ENCODE measurements at places on chromosomes 12 and 14.

GRCh38 chr14:93039649-93040315, 75.9 kb downstream of the ITPK1 start:
- ATAC-seq: no peak

DNA sequence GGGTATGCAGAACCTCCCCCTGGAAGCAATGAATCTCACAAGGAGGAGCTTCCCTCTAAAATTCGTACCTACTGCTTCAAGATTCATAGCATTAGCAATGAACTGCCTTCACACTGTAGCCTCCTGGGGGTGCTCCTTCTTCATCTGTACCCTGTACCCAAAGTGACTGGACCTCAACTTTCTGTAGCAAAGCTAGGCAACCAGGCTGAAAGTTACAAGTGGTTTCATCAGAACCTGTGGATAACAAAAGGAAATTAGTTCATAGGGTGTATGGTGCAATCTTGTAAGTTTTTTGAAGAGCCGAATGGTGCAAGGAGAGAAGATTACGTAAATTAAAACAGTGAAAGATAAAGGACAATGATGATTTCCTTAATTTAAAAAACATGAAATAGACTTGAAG, 1541.7 kb upstream of the FLRT2 start:
- ATAC-seq: no peak

DNA sequence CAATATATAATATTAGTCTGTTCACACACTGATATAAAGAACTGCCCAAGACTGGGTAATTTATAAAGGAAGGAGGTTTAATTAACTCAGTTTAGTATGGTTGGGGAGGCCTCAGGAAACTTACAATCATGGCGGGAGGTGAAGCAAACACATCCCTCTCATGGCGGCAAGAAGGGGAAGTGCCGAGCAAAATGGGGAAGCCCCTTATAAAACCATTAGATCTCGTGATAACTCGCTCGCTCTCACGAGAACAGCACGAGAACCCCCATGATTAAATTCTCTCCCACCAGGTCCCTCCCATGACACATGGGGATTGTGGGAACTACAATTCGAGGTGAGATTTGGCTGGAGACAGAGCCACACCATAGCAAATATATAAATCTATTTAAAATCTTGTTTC, 269.8 kb downstream of the ATP23 start:
- ATAC-seq: no peak

DNA sequence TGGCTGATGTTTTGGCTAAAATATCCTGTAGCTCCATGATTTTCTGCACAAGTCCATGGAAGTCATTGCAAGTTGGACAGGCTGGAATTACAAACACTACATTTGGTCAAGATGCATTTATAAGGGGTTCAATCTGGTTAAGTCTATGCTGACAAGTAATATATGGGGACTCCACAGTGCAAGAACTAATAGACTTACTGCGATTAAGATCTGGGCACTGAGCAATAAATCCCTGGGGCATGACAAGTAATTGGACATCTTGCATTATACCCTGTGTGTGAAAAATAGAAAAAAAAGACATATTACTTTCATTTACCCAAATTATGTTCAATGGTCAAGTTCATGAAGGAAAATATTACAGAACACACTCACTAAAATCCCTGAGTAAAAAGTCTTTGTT, 99.1 kb downstream of the NELL2 start:
- no peak for ATAC-seq

GRCh38 chr14:33120341-33120740, 181.7 kb downstream of the NPAS3 start:
- no peak for ATAC-seq

DNA sequence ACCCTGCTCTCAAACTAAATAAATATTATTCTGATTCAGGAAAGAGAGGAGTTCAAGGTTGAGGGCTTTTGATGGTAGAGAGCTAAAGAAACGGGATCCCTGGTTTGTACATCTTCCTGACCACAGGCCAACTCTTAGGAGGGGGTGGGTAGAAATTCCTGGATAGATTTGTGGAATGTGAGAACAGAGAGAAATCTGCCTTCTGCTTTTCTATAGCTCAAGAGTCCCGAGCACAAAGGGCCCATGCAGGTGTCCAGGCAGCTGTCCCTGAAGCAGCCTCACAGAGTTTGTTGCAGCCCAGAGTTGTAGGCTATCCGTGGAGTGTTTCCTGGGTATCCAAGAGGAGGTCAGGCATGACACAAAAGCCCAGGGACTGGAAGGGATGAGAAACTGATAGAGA, 198.6 kb downstream of the BCAT1 start:
- no peak for ATAC-seq

DNA sequence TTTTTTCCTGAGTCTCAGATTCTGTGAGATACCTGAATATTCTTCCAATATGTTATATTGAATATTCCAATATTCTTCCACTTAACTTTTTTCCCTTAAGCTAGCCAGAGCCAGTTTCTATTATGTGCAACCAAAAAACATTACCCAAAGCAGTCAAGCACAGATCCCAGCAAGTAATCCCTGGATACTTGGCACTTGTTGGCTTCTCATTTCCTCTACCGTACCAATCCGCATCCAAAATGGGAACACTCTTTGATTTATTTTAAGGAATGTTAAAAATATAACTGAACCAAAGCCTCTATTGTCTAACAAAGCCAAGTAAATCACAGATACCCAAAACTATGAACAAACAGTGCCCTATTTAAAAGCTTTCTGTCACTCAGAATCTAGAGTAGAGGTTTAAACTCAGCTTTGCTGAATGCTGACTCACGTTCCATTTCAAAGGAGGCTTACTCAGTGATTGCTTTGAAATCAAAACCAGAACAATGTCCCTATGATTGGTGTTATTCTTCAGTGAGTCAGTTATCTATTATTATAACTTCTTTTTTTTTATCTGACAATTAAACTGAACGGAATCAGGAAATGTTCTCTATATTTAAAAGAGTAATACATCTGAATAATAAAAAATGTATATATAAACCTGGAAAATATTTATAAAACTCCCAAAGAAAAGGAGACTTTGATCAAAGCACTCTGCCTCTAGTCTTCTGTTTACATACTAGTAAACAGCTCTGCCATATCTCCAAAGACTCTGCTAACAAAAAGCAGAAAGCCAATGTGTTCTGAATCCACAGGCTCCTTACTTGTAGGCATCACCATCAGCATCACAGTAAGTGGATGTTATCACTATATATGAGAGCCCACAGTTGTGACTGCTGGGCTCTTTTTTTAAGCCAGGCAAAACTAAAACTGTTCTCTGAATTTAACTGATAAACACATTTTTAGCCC, 360.8 kb downstream of the CCDC91 start:
- ATAC-seq: peak; percentile 79

- no peak for ATAC-seq
These were observed 25.5 kb downstream of the CLECL1 start for GRCh38 chr12:9707356-9707755.

DNA sequence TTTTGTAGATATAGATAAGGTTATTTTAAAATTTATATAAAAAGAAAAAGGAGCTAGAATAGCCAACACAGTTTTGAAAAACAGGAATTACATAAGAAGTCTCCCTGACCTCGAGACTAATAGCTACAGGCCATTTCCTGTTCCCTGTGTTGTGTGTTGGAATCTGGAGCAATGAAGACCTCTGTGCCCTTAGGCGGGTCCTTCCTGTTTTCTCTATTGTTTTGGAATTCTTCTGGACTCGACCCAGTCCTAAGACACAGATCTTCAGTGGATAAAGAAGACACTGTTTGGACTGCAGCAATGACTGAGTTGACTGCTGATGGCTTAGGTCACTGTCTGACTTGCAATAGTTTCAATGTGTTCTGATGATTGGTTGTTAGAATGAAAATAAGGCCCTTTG, 26.2 kb downstream of the SNRPF start:
- ATAC-seq: no peak

- ATAC-seq: no peak
These were observed 38.8 kb upstream of the LRRC10 start for GRCh38 chr12:69649529-69649928.

DNA sequence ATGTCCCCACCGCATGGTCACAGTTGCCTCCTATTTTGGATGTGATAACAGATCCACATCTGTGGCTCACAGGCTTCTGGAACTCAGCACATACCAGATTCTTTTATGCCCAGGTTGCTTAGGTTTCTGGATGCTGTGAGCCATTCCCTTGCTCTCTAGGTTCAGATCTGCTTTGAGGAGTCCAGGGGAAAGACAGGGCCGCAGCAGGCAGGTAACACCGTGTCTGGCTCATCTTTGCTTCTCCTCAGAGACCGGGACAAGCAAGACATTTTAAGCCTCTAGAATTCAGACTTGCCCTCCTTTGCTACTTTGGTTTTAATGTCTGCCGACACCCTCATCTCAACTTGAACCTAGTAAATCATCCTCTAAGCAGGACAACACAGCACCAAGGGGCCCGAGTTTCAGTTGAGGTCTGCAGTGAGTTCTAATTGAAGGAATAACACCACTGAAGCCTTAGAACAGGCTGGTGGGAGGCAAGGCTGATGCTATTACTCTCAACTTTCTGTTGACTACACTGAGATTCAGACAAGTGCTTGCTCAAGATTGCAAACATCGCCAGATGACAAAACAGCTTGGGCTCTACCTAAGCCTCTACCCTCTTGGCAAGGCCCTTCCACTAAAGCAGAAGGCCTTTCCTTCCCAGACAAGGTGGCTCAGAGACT, 55.3 kb downstream of the MDM2 start:
- no peak for ATAC-seq

DNA sequence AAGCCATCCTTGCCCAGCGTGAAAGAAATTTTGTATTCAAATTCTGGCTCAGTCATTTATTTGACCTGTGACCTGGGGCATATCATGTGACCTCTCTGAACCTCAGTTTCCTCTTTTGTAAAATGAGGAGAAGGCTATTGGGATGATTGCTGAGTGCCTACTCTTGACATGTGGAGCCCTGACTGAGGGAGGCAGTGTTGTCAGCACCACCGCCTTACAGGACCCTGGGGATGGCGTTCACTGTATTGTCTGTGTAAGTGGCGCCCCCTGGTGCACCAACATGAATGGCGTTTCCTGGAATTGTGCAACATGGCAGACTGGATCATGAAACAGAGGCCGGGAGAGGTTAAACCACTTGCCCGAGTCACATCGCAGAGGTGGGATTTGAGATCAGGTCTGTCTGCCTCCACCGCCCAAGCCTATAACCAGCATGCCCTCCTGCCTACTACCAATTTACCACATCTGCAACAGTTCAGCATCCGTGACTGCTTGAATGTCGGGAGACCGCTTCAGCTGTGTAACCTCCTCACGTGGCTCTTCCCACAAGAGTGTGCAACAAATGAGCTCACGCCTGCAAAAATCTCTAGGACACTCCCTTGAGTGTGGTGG, 20.1 kb upstream of the CCDC63 start:
- peak; percentile 98 for ATAC-seq

DNA sequence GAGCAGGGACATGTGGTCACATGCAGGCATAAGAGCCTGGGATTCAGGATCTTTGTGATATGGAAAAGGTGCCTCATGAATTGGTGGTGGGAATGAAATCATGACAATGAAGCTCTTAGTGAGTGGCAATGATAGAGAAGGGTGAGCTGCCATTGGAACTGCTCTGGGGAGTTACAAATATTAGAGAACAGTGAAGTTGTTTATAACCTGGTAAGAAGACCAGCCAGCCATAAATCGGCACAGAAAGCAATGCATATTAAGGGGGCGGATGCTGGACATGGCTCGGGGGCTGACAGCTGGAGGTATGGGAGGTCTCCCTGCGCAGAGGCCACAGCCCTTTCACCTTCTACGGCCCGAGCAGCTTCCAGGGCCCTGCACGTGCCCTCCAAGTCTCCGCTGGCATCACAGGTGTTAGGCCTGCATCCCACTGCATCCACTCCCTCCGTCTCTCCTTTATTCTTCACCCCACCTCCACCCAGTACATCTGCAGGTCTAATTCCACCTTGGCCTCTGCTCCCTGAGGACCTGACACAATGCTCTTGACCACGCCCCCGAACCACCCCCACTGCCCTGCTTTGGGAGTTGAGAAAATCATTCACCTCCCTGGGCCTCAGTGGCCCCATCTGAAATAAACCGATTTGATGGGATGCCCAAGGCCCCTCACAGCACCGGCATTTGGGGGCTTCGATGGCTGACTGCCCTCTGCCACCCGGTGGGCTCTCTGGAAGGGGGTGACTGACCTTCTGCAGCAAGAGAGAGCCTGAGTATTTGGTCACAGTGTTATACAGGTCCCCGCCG, 4.1 kb downstream of the CACNA2D4 start:
- no peak for ATAC-seq

GRCh38 chr12:89874146-89874545, 165.5 kb upstream of the ATP2B1 start:
- no peak for ATAC-seq

GRCh38 chr14:90758028-90758889, 58.0 kb downstream of the TTC7B start:
- peak; percentile 94 for ATAC-seq

GRCh38 chr12:570435-570920, 92.8 kb downstream of the NINJ2 start:
- no peak for ATAC-seq

DNA sequence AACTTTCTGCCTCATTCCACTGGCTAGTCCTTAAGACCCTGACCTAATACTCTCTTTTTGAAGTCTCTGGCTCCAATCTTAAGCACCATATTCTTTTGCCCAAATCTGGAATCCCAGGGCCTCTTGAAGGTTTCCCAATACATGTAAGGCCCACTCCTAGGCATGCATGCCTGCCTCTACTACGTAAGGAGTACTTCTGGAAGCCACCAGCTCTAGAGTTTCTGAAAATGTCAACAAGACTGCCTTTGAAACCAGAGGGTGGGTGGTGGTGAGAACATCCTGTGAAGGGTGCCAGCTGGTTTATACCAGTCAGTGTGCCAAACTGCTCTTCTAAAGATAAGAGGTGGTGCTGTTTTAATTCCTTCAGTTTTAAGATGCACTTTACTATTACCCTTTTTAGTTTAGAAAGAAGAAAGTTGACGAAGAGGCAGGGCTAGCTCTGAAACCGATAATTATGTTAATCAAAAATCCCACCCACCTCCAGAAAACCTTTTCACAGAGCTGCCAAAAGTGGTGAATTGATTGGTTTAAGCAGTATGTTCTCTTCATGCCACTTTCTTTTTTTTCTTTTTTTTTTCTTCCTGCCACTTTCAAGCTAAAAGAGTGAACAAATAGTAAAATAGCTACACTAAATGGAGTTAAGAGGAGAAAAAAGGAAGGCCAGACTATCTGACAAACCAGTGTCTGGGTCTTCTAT, 8.7 kb upstream of the WDR89 start:
- ATAC-seq: peak; percentile 89

- ATAC-seq: no peak
These were observed 21.2 kb upstream of the GARIN2 start for GRCh38 chr14:67168110-67168441.

- ATAC-seq: no peak
These were observed 13.9 kb downstream of the ADGRD1 start for GRCh38 chr12:130967636-130968035.

DNA sequence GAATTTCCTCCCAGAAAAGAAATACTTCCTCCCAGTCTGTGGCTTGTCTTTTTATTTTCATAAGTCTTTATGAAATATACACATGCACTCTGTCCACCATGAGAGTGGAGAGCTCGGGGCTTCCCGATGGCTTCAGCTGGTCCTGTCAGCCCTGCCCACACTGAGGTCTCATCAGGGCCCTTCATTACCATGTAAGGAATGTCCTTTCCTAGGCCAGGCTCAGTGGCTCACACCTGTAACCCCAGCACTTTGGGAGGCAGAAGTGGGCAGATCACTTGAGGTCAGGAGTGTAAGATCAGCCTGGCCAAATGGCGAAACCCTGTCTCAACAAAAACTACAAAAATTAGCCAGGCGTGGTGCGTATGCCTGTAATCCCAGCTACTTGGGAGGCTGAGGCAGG, 77.0 kb downstream of the CPSF2 start:
- ATAC-seq: no peak

Measured in activated T-helper 17 cell treated with anti-CD3 and anti-CD28 coated beads, Interleukin-2, amount 50 U/mL, for 72 hours (primary cell).